ENCODE measurements at places on chromosomes 3 and 15.
A peak's percentile ranks its signal among the peaks of the same experiment; 100 is the strongest.

DNA sequence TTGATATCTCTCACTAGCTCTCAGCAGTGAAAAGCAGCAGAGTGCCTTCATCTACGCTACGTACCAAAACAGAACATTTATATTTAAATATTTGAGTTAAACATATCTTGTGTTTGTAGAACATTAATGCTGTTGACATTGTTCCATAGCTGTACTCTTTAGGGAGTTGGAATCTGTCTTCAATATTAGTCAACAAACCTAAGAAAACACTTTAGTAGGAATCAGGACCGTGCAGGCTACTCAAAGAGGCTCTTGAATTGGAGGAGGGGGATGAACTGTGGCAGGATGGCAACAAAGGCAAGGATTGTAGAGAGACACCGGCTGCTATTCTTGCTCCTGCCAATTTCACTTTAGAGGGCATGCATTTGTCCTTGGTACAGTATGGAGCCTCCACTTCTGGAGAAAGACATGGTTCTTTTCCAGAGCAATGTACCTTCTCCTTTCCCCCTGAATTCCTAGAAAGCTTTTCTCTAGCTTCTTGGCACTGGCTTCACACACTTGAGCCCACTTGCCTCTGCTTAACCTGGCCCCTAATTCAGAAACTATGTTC is 265.9 kb downstream of the CD47 start:
- DNase-seq = no peak

DNA sequence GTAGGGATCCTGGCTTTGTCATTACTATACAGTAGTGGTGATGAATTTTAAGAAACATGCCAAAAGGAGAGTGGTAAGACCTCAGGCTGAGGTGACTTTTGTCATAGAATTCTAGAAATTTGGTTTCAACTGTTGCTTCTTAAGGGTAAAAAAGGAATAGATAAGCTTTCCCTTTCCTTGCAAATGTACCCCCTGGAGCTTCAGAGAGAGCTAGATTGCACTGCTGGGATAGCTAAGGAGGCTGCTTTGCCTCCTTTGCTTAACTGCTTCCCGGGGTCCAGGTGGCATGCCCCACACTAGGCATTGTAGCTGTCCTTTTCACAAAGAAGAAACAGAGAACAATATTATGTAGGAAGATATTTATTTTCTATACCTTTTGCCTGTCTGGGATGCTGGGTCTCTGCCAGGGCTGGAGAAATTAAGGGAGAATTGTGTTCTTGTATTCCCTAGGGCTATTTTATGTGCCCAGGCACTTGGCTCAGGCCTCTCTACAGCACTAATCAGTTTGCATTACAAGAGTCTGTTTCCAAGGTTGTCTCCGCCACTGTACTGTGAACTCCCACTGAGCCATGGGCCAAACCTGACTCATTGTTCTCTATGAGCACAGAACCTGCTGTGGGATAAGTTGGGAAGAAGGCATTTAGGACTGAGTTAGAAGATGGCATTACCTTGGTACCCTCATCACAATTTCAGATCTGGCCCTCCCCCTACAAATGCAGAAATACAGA is 460.0 kb downstream of the PDCD6IP start:
- DNase-seq = no peak

GRCh38 chr3:42702982-42703694 is 540 bp upstream of the HHATL start:
- DNase-seq = no peak

GRCh38 chr3:114155370-114155821 is 23.5 kb downstream of the DRD3 start:
- DNase-seq = no peak

DNA sequence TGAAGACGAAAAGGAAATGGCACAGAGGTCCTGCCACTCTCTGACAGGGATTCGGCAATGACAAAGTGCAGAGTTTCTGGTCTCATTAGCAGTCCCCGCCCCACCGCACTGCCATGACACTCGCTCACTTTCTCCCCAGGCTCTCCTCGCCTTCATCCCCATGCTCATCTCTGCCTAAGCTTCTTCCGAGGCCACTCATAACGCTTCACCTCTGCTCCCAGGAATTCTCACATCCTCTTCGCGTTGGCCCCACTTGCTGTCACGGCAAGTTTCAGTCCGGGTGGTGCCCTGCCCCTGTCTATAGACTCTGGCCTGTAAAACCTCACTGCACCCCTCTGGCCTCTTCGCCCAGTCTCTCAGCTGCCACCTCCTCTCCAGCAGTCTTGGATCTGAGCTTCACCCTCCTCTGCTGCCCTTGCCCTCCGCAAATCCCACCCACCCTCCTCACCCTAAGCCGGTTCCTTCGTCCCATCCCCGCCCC is 654 bp downstream of the RUBCN start:
- peak; percentile 25 for DNase-seq

DNA sequence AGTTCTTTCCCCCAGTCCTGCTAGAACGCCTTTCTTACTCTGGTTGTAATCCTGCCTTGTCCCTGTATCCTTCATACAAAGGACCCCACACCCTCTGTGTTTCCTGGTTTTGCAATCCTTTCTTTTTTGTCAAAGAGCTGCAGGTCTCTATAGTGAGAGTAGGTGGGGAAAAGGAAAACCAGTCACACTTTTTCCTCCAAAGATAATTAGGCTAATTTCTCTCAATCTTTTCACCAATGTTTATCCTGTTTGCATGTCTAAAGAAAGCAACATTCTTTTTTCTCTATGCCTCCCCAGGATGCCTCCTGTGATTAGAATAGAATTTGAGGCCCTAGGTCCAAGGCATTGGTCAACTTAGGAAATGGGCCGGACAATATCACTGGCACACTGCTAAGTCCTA is 25.4 kb downstream of the SEMA6D start:
- DNase-seq = no peak

DNA sequence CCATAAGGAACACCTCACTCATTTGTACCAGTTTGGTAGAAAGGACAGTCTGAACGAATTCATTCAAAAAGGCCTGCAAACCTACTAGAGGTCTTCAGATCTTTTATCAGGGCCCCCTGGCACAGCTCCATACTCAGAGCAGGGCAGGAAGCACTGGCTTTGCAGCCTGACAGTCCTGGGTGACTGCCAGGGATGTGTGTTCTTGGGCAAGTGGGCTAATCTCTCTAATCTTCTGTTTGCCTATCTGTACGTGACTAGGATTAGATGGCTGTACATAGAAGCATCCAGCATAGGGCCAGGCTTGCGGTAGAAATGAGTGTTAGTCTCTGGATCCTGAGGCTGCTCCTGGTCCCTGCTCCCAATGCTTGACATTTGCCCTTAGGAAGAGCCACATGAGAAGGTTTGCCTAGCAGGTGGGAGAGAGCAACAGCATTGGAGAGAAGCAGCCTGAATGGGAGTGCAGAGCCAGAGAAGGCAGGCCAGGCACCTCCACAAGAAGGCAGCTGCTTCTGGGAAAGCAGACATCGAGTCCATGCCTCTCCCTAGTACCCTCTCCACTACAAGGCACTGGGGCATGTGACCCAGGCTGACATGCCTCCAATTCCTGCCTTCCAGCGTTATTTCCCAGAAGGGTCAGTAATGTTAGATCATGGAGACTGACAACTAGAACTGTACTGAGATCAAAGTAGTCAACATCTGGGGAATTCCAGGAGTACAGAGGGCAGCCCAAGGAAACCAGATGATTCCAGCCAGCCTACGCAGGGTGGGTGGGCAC is 1.0 kb upstream of the CXCR6 start:
- no peak for DNase-seq

DNA sequence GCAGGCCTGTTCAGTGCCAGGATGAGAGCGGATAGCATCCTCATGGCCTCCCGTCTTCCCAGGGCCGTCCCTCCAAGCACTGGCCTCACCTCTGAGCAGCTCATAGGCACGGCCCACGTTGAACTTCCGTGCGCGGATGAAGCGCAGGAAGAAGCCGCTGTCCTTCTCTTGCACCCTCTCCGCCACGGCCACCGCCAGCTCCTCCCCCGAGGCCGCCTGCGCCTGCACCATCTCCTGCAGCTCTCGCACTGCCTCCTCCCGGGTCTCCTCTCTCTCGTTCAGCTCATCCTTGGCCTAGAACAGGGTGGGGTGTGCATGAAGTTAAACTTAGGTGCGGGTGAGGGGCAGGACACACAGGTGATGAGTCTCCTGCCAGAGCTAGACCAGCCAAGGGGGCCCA is 4.3 kb downstream of the RLBP1 start:
- DNase-seq = no peak

DNA sequence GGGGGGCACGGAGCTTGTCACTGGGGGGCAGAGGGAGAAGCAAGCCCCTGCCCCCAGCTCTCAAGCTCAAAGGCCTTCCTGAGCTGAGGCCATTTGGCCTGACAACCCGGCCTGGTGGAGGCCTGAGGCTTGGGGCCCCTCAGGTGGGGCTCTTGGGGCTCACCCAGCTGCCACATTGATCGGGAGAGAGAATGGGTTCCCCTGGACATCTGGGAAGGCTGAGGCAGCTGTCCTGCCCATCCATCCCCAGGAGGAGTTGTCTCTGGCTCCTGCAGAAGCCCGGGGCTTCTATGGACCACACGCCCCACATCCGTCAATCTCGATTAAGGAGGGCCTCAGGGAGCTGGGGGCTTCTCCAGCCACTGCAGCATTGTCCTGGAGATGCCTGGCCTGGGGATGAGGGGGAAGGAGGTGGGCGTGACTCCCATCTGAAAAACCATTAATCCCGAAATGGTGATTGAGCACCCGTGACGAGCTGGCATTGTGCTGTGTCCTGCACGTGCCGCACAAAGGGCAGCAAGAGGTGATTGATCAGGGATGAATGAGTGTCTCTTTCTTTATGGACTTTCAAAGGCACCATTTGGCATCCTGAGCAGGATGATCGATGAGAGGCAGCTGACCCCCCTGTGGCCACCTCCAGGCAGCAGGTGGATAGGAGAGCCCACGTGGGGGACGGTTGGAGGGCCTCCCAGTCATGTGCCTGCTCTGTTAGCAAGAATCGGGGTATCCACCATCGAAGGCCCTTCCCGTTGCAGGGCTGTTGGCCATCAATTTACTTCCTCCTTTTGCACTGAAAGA is 17.2 kb upstream of the CRABP1 start:
- DNase-seq = no peak

GRCh38 chr3:193764959-193765358 is 172.0 kb downstream of the OPA1 start:
- no peak for DNase-seq

DNA sequence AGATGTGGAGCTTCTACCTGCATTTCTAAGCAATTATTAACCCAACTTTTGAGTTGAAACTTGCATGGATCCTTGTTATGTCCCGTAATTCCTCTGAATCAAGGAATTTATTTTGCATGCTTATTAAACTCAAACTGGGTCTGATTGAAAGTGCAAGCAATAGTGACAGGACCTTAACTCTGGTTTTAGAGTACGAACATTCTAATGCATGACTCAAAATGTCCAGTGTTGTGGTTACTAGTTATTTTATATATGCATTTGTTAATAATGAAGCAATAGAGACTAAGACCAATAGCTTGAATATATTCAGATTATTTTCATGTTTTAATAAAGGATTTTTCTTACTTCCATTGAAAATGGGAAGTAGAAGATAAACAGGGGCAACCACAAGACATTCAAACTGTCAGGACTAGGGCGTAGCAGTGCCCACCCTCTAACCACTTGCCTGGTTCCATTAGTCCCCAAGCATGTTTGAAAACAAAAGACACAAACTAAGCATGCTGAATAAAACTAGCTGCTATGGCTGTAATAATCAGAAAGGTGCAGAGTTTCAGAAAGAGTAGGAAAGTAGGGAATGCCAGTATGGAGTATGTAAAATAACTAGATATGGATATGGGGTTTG is 28.1 kb downstream of the OIP5 start:
- DNase-seq = no peak

DNA sequence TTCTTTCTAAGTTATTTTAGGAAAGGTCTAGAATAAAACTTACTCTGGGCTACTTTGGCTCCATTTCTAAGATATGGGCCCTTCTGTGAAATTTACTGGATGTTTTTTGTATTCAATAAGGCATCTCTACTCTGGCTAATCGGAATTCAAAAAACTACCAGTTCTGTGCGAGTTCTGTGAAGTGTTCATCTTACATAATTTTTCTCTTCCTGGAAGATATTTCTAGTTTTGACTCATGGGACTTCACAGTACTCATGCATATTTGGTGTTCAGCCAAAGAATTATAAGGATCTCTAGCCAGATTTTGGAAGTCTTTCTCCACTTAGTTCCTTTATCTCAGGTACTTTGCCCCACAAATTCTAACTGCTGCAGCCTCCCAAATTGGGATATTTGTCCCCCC is 46.4 kb upstream of the MBNL1 start:
- DNase-seq = no peak

GRCh38 chr3:87437765-87438164 is 161.4 kb upstream of the POU1F1 start:
- DNase-seq = no peak

GRCh38 chr3:78988324-78988723 is 779.5 kb downstream of the ROBO1 start:
- DNase-seq = no peak

DNA sequence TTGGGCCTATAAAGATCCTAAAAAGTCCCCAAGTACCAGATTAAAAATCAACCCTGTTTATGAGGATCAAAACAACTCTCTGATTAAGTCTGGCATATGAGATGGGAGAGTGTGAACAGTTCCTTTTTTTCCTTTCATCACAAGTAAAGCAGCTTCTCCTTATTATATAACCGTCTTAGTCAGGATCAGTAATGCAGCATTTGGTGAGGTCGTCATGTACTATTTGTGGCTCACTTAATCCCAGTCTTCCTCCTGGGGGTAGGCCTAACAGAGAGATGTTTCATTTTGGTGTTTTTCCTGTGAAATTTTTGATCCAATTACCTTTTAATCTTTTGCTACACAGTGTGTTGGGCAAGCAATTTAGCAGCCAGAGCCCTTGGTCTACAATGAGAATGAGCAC is 333.1 kb upstream of the KCNMB2 start:
- DNase-seq = no peak

- DNase-seq = no peak
Observed at GRCh38 chr3:17088017-17088416, 203.3 kb downstream of the PLCL2 start.

GRCh38 chr3:2714834-2715233 is 395.3 kb downstream of the IL5RA start:
- no peak for DNase-seq

- no peak for DNase-seq
Observed at GRCh38 chr15:58934114-58934447, 602 bp upstream of the SLTM start.

DNA sequence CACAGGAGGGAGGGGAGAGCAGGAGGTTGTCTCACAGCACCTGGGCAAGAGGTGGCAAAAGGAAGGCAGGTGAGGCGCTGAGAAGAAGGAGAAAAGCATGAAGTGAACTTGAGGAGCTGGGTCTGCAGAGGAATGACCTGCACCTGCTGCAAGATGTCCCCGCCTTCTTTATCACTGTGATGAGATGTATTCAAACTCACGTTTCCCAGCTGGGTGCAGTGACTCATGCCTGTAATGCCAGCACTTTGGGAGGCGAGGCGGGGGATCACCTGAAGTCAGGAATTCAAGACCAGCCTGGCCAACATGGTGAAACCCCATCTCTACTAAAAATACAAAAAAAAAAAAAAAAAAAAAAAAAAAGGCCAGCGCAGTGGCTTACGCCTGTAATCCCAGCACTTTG is 22.2 kb upstream of the ZNF710 start:
- no peak for DNase-seq

GRCh38 chr3:187763850-187764648 is 18.8 kb upstream of the BCL6 start:
- DNase-seq = no peak

- no peak for DNase-seq
Observed at GRCh38 chr3:155386919-155387318, 93.4 kb upstream of the STRIT1 start.

Data from activated CD8-positive, alpha-beta memory T cell treated with anti-CD3 and anti-CD28 coated beads for 48 hours (primary cell).